ENCODE measurements at places on chromosomes 12 and 14.

- DNase-seq, result no peak
Observed at GRCh38 chr14:103126873-103127304, 3.6 kb downstream of the TNFAIP2 start.

GRCh38 chr12:94663071-94663470 is 12.7 kb upstream of the TMCC3 start:
- no peak for DNase-seq

GRCh38 chr12:52156757-52157565 is 34.9 kb downstream of the KRT80 start:
- DNase-seq, result no peak

DNA sequence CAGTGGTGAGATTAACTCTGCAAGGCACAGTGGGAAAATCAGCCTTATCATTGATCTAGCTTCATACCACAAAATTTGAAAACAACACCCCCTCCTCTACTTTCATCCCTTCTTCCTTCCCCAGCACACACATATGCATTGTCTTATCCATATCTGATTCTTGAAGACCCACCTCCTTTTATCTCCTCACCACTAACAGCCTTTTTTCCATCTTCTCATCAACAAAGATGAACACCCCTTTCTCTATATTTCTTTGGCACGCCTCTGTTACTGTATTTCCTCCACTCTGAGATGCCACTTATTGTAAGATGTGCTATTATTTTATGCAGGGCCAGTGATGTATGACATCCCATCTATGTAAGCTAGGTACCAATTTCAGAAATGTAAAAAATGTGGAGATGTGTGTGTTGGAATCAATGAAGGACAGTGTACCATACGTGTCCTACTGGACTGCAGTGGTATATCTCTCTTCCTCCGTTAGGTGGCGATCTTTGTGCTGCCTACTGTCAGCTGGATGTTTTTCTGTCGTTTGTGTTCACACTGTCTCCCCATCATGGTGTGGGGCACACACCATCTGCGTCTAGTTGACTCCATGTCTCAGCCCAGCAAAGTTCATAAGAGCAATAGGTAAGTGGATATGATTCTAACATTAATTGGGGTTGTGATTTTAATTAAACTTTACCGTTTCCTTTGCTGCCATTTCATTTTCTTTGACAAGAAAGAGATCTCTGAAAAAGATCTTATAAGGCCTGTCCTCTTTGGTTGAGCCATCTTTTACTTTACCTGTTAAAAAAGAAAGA is 24.0 kb downstream of the CCDC38 start:
- no peak for DNase-seq

DNA sequence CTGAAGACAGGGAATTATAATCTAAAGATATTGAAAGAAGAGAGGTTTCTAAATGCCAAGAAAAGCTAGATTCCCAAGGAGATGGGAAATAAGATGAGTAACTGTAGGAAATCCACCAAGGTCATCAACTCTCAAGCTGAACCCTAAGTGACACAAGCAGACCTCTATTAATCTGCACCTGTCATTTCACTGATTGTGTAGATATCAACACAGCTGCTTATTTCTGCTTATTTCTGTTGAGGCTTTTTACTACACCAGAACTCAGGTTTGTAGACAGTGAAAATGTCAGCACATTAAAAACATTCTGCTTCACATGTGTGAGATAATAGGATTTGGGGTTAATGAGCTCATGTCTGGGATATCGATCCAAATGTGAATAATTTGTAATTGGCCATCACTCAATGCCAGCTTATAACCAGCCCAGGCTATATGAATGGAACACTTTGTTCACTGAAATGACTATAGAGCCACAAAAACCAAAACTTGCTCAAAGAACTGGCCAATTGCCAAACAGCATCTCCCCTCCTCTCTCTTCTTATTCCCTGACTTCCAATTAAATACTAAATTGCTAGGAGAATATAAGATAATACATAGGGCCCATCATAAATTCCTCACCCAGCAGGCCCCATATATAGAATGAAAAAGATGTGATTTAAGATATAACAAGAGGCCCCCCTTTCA is 188.7 kb upstream of the ARID2 start:
- no peak for DNase-seq

DNA sequence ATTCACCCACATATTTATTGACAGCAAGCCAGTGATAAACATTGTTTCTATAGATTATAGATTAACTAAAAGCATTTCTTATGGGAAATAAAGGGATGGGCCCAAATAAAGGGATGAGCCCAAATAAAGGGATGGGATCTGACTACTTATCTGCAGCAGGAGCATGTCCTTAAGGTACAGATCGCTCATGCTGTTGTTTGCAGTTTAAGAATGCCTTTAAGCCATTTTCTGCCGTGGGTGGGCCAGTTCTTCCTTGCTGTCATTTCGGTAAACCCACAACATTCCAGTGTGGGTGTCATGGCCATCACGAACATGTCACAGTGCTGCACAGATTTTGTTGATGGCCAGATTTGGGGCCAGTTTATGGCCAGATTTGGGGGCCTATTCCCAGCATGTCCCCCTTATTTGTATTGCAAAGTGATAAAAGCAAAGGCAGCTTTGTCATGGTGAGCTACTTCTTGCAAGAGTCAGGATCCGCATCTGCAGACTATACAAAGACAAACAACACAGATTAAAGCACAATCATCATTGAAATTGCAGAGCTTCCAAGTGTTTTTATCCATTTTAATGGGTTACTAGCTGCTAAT is 700.7 kb downstream of the LRFN5 start:
- DNase-seq, result no peak

DNA sequence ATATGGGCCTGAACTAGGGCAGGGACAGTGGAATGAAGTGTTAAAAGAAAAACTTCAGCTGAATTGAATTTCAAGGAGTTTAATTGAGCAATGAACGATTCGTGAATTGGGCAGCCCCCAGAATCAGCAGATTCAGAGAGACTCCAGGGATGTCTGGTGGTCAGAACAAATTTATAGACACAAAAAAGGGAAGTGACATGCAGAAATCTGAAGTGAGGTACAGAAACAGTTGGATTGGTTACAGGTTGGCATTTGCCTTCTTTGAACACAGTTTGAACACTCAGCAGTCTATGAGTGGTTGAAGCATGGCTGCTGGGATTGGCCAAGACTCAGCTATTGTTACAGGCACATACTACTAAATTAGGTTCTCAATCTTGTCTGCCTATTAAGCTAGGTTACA is 9.7 kb upstream of the TBPL2 start:
- no peak for DNase-seq

DNA sequence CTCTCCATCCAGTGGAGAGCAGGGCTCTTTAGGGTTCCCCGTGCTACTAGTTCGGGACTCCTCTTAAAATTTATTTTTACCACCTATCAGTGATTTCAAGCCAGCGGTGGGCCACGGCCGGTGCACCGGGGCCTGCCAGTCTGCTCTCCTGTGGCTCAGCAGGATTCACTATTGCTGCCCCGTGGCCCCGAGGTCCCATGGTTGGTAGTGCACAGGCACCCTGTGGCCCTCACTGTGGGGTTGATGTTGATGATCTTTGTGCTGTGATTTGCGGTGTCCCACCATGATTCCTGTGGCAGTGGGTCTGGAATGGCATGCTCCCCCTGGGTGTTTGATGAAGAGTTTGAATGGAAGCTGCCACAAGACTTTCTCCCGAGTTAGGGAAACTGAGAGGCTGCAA is 12.6 kb upstream of the MEG3 start:
- no peak for DNase-seq

All from KG1 (cell line).